ENCODE measurements at places on chromosomes 3 and 15. TPM values are rescaled to one million over a fixed set of nuclear protein-coding genes. Genes with fewer than 3 reads are reported as not detected.

The PAQR5 gene
- total RNA-seq: 0.38 TPM

The TMEM40 gene
- total RNA-seq: 1.2 TPM

The CHRD gene
- total RNA-seq: 17.5 TPM

The PLXND1 gene
- 88.0 TPM for total RNA-seq

The P2RY1 gene
- total RNA-seq: 1.5 TPM

The GOLGA6A gene
- total RNA-seq: 0.62 TPM

The SPINK8 gene
- total RNA-seq: not detected

The NR1D2 gene
- total RNA-seq: 23.8 TPM

The ETV5 gene
- 3.6 TPM for total RNA-seq

The HDC gene
- 0.15 TPM for total RNA-seq

The TGM5 gene
- total RNA-seq: not detected

DNA sequence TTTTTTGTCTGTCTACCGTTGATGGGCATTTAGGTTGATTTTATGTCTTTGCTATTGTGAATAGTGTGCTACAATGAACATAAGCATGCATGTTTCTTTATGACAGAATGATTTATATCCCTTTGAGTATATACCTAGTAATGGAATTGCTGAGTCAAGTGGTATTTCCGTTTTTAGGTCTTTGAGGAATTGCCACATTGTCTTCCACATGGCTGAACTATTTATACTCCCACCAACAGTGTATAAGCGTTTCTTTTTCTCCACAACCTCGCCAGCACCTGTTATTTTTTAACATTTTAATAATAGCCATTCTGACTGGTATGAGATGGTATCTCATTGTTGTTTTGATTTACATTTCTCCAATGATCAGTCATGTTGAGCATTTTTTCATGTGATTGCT lies 89.6 kb upstream of the GALNT15 start:
- no peak for ATAC-seq

DNA sequence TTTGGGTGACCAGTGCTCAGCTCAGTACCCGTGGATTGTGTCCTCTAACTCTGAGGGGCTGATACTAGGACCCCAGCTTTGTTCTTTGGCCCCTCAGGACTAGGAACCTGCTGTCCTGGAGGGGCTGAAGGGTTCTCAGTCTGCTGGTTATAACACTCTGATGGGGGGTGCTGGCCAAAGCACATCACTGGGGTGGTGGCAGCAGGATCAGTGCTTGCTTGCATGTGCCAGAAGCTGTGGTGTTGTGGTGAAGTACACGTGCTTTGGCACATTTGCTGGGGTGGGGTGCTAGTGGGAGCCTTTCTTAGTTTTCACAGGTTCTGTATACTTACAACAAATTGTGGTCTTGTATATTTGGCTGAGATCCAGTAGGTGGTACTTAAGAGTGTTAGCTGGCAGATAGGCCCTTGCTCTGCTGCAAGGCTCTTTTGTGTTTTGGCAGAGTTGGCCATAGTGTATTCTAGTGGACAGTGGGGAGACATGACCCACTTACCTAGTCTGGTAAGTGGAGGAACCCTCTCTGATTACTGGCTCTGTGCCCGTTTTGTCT lies 344.3 kb downstream of the EDEM1 start:
- ATAC-seq: no peak

GRCh38 chr15:67411486-67411885 lies 109.4 kb upstream of the C15orf61 start:
- no peak for ATAC-seq

DNA sequence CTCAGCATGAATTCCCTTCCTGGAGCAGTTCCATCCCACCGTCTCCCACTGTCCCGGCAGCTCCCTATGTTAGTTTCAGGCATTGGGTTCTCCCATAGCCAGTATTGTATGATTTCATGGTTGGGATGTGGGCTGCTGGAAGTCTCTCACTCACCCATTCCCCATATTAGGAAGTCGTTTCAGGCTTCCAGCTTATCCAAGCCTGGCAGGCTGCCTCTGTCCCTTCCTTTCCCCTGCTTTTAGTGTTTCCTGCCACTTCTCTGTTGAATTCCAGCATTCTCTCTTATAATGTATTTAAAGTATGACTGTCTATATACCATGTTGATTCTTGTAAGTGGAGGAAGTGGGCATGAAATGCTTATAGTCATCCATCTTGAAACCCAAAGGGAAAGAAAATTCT lies 309.7 kb upstream of the RBMS3 start:
- no peak for ATAC-seq

- ATAC-seq: no peak
Observed at GRCh38 chr3:145981056-145981455, 179.9 kb downstream of the PLOD2 start.

DNA sequence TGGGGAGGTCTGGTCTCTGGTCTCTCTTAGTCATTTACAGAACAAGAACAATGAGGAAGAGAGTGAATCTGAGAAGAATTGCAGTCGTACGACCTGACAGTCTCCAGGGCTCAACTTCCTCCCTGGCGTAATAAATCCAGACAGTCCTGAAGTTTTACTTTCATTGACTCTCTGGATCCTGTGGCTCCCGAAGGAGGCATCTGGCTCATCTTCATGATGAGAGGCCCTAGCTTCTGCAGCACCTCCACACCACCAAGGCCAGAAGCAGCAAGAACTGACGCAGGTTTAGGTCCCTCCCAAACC lies 11.8 kb upstream of the CYFIP1 start:
- ATAC-seq: no peak

GRCh38 chr3:182212479-182213076 lies 500.9 kb downstream of the SOX2 start:
- no peak for ATAC-seq

DNA sequence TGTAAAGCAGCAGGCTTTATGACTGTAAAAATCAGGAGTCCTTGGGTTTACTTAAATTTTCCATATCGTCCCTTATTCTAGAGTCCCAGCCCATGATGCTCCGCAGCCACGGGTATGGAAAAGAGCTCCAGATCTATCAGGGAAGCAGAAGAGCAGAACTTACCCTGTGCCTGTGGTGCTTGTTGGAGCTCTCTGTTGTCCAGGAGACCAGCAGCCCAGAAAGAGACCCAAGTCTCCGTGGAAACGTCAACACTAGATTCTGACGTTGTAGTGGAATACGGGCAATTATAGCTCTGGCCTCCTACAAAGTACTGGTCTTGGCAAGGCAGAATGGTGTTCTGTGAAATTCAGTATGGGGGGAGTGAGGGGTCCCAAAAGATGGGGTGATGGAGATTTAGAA lies 2.0 kb downstream of the GMNC start:
- ATAC-seq: no peak

DNA sequence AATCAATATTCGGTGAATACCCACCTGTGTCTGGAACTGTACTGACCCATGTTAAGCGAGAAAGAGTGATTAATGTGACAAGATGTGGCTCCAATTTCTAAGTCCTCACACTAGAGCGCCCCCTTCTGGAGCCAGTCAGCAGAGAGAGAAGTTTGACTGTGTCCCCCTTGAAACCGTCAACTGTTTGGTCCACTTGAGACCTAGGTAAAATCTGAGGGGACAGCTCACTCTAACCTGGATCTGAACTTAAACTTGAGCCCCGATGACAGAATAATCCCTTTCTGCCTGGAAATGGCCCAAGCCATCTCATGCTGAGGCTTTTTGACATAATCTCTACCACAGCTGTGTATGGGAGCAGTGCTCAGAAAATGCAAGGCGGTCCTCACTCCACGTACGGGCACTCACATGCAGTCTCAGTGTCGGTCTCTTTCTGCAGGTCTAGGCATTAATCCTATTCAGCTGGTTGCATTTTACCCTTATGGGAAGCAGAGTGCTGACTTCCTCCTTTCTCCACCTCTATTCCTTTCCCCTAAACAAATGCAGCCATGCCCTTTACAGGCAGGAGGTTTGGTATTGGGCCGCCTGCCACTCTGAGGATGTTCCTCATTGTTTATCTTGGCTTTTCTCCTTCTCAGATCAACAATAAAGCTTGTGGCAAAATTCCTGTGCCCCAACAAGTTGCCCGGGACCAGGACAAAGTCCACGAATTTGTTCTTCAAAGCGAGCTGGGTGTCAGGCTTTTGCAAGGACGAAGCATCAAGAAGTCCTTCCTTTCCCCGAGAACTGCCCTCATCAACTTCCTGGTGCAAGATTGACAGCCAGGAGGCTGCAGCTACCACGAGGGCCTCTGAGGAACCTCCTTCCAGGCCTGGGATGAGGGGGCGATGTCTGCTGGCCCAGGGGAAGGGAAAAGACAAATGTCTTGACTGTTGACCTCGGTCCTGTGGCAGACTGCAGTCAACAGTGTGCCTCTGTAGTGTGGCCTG lies 47.5 kb upstream of the LIMD1 start:
- ATAC-seq: no peak

DNA sequence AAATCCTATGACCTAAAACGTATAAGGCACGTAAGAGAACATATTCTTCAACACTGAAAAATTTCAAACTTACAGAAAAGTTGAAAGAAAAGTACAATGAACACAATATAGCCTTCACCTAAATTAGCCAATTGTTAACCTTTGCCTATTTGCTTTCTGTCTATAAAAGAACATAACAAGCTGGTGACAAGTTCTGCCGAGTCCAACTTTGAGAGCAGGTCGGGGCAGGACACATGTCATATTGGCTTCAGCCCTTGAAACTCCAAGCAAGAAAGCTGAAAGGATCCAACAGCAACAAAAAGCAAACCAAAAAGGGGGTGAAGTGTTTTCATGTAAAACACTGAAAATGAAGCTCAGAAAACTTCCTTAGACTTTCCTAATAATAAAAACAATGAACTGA lies 59.1 kb downstream of the TBC1D2B start:
- ATAC-seq: no peak

- no peak for ATAC-seq
Observed at GRCh38 chr3:142785996-142786395, 62.2 kb downstream of the TRPC1 start.

DNA sequence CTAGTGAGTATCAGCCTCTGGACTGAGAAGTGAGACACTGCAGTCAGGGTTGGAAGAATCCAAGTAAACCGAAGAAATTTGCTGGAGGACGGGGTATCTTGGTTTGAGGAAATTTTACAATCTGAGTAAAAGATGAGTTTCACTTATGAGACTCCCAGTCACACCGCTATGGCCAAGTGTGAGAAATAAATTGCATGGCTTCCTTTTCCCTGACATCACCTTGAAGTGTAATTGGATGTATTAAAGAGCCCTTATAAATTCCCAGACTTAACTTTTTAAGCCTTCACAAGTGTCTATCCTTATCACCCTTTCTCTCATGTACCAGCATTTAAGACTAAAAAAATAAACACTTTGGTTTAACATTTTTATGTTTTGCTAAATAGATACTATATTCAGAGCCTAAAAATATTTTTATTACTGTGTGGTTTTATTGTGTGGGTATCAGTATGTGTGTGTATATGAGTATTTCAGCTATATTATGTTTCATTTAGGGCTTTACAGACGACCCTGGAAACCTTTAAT lies 23.8 kb downstream of the USP3 start:
- no peak for ATAC-seq

GRCh38 chr3:126716057-126716456 lies 12.0 kb downstream of the CHCHD6 start:
- no peak for ATAC-seq

DNA sequence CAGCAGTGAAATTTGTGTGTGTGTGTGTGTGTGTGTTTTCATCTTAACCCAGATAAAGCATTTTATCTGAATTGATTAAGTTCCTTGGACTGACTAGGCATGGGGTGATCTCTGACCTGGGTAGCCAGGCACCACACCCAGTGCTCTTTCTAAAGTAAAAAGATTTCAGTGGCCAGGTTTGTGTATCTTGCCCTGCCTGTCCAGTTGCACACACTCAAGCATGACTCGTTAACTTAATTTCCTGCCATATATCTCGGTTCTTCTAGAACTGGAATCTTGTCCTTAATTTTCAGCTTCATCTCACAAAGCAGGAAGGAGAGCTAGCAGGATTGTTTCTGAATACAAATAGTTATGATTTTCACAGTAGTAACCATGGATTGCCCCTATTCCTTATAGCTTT lies 17.0 kb downstream of the TM4SF18 start:
- ATAC-seq: no peak

DNA sequence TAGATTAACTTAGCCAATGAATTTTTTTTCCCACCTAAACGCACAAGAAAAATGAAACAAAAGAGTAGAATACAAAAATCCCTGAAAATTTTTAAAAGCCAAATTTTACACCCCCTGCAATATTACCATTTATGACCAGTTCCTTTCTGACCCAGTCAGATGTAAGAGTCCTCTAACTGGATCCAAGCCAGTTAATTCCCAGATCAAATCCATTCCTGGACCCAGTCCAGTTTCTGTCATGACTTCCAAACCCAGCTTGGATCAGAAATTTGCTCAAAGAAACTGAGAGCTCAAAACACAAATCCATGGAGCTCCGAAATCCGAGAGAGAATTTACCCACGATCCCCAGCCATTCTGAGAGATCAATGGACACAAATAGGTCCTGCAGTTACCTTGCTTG lies 17.0 kb upstream of the ALDH1L1 start:
- ATAC-seq: no peak

GRCh38 chr3:149902498-149903139 lies 68.1 kb downstream of the PFN2 start:
- ATAC-seq: no peak

- no peak for ATAC-seq
Observed at GRCh38 chr3:182349951-182350517, 443.3 kb upstream of the ATP11B start.

- ATAC-seq: no peak
Observed at GRCh38 chr15:52857471-52857870, 67.3 kb upstream of the ONECUT1 start.

DNA sequence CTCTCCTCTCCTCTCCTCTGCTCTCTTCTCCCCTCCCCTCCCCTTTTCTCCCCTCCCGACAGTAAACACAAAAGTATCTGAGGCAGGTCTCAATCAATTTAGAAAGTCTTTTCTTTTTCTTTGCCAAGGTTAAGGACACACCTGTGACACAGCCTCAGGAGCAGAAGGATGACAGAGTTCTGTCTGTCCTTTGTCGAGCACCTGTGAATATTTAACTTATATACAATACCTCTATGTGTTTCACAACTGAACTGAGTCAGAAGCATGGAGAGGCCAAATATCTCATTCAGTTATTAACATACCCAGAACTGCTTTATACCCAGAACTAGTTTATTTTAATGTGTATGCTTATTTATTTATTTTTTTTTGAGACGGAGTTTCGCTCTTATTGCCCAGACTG lies 81.1 kb upstream of the ROBO1 start:
- no peak for ATAC-seq

DNA sequence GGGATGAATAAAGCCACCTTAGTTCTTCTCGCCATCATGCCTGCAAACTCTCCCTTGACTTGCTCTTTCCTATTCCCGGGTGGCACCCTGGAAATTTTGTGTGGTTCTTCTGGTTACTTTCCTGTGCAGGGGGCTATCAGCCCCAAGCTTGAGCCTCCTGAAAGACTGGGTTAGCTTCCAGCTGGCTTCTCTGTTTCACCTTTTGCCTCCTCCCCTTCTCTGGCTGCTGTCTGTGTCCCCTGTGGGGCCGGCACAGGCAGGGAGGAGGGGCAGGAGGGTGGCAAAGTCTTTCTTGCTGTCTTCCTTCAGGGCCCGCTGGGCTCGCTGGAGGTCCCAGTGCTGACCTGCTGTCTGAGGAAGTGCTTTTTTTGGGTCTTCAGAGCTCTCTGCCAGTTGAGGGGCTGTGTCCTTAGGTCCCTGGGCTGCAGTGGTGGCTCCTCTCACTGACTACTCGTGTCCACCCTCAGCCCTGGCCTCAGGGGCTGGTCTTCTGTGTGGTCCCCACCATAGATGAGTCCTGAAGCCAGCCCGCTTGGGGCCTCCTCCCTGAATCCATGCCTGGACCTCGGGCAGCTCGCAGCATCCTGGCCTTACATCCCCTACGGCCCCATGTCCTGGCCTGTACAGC lies 196.5 kb downstream of the KLF13 start:
- ATAC-seq: no peak
